T-helper 2 cell (primary cell): ENCODE measurements at places on chromosomes 2 and 18.

DNA sequence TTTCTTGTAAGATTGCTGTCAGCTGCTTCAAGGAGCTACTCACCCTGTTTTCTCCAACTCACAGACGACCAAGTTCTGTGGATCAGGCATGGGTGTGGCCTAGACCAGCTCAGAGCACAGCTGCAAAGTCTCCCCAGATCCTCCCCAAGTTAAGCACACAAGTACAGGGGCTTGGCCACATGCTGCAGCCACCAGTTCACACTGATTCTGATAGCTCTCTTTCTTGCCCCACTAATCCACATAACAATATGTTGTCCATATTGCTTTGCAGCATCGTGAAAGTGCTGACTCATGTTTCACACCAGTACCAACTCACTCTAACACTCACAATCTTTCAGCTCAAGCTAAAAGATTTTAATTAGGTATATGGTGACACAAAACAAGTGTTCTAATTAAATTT lies 437.0 kb downstream of the PARD3B start:
- DNase-seq, result no peak

DNA sequence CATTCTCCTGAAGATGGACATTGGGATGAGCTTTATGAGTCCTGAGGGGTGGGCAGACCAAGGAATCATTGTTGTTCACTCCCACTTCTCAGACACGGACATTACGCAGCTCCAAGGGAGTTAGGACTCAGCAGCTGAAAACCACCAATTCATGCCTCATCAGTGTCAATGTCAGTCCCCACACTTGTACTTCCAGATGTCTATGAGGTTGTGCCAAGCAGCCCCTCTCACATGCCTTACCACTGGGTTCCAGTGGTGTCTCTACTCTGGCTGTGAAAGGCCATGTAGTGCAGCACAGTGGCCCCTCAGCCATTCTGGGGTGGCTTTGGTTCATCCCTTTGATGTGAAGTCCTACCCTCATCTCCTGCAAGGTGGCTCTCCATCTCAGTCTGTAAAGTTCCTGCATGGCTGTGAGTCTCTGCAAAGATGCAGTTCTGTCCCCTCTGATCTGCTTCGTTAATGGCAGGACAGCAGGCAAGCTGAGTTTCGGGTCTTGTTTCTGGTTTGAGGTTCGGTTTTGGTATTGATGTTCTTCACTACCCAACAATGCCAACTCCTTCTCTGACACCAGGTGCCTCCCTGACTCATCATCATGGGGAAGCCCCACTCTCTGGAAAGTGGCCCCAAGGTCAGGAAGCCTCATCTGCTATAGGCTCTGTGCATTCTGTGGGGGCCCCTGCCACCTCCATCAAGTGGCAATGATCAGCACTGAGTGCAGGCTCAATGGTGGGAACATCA lies 14.0 kb upstream of the COL6A3 start:
- DNase-seq, result no peak

DNA sequence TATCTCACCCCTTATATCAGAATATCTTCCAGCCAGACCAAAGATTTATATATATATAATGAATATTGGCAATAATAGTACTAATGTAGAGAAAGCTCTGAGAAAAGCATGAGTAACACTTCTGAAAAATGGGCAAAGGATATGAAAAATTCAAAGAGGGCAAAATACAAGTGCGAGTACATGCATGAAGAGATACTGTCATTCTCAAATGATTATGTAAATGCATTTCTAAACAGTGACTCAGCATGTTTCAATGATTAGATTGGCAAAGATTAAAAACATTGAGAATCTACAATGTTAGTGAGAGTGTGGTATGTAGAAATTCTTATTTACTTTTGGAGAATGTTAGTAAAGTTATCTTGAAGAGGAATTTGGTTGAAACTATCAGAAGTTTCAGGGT lies 118.3 kb upstream of the NEDD4L start:
- DNase-seq, result no peak

- DNase-seq, result no peak
Measured at GRCh38 chr18:68555879-68556301, 159.0 kb downstream of the TMX3 start.

GRCh38 chr18:77702686-77703085 lies 453.0 kb downstream of the GALR1 start:
- DNase-seq, result no peak

GRCh38 chr2:166134252-166135151 lies 6.7 kb upstream of the SCN1A start:
- DNase-seq, result no peak

GRCh38 chr18:79453816-79454735 lies 58.3 kb downstream of the NFATC1 start:
- no peak for DNase-seq

DNA sequence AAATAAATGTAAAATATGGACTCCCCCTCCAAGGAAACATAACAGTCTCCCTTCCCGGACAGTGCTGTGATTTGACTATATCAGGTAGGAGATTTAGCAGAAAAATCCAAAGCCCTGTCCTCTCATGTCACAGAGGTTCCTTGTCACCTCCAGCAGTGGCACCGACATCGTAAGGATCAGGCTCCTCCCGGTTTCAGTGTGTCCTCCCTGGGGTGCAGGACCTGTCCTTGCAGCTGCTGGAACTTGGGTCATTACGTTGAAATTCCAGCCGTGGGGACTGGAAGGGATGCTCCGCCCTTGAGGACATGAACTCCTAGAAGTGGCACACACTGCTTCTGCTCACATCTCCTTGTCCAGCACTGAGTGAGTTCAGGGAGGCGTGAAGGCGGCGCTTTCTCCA lies 101.1 kb upstream of the ODC1 start:
- DNase-seq, result no peak

DNA sequence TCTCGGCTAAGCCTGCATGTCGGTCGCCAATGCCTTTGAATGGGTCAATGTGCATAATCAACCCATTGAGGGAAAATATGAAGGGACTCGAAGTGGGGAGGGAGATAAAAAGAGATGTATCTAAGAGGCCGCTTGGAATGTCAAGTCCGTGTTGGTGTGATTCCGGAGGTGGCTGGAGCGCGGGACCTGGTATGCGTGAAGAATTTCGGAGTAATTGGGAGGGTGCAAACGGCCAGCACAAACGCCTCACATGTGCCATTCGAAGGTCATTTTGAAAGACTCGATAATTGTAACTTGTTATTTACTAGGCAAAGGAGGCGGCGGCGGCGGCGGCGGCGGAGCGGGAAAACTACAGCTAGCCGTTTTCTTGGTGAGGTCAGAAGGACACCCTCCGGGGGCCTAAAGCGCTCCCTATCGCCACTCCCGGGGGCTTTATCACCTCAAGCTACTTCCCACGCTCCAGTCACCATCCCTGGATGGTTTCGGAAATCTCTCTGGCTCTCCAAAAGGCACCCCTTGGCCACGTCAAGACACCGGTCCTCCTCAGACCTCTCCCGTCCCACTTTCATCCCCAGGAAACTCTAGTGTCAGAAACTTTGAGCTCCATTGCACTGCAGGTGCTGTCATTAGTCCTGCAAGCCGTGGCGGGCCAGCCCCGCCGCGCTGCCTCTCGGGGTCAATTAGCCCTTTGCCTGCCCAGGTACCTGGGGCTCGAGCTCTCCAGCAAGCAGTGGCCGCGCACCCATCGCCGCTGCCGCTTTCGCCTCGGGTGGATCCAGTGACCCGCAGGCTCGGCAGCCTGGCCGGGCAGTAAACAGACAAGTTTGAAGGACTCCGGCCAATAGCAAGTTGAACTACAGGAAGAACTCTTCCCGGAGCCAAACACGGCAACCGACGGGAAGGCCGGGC lies 1.5 kb downstream of the ERBB4 start:
- DNase-seq, result no peak

- no peak for DNase-seq
Measured at GRCh38 chr18:8373486-8373885, 235.8 kb upstream of the RAB12 start.

GRCh38 chr2:24943427-24944053 lies 23.5 kb upstream of the ADCY3 start:
- DNase-seq, result no peak

DNA sequence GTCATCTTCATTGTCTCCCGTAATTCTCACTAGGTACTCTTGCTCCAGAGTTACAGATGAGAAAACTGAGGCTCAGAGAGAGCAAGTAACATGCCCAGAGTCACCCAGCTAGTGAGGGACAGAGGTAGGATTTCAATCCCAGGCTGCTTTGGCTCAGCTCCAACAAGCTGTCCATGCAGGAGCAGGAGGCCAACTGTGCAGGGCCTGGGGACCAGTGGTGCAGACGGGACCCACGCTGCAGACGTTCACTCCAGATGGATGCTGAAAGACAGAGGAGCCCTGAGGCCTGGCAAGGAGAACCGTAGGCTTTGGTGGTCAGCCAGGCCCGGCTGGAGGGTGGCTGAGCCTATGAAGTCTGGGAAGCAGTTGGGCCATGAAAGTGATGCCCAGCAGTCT lies 102.6 kb downstream of the MCFD2 start:
- DNase-seq, result no peak

GRCh38 chr2:159035790-159036411 lies 67.5 kb downstream of the TANC1 start:
- no peak for DNase-seq

- no peak for DNase-seq
Measured at GRCh38 chr2:150136401-150136800, 351.1 kb downstream of the RND3 start.

DNA sequence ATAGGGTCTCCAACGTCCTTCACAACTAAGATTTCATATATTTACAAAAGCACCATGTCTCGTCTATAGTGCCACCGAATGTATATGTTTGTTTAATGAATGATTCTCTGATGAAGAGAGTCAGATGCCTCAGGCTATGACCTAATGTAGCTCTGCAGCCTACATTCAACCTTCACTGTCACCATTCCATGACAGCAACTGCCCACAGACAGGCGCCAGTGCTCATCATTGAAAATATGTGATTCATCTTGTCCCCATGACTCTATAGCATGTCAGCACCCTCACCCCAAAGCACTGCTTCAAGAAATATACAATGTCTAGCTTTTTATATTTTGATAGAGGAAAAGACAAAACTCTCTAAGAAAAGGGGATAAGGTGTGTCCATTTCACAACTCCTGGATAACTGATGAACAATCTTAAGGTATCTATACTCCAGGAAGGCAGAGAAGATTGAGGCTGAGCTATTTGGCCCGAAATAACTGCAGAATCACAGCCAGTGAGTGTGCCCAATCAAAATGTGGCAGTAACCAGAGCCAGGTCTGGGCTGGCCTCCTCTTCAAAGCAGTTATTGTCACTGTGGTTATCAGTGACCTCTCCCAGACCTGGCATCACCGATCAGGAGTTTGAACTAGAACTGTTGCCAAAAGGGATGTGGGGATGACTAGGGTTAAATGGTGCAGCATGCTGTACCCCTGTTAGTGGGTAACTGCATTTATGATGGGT lies 246.6 kb downstream of the SETBP1 start:
- no peak for DNase-seq

DNA sequence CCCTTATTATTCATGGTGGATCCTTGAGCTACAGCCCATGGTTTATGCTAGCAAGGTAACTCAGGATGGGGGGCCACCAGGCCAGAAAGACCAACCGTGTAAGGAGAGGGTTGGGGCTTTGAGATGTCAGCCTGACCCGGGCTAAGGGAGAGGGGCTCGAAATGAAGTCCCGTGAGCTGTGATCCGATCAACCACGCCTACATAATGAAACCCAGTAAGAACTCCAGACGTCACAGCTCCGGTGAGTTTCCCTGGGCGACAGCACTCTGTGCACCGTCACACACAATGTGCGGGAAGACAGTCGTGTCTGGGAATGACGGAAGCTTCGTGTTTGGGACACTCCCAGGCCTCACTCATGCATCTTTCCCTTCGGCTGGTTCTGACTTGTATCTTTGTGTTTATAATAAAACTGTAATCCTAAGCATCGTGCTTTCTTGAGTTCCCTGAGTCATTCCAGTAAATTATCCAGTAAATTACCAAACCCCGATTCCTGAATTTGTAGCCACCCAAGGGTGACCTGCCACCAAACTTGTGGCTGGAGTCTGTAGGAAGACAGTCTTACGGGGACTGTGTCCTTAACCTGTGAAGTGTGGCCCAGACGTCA lies 44.2 kb downstream of the CYP27C1 start:
- no peak for DNase-seq

DNA sequence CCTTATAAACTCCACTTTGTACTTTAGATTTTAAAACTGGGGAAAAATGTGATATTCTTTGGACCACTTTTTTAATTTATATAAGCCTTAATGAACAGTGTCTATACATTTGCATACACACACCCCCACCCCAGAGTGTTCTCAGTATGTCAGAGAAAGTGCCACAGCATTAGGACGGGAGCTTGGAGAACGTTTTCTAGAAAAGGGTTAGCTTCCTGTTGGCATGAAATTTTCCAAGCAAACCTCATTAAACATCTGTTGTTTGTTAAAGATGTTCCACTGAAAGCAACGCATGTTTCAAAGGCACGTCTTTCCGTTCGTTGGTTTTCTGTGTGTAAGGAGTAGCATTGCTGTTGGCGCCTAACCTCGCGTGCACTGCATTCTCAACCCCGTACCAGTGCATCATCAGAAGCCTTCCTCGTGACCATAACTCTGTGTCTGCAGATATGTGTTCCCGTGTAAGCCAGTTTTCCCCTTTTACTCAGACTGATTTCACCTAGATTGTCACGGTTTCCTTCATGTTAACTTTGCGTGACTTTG lies 228.5 kb downstream of the ALPK2 start:
- no peak for DNase-seq

DNA sequence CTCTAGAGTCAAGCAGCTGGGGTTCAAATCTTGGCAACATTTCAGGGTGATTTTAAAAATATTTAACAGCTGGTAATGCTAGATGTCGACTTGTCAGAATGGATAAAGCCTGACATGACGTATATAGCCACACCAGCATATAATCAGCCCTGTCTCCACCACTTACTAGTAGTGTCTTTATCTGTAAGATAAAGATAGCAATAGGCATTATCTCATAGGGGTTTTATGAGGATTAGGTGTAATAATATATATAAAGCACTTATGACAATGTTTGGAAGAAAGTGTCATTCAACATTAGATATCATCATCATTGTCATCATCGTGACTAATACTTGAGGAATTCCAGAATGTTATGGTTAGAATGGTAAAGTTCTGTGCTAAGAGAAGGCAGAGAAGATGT lies 369.0 kb upstream of the CWC22 start:
- DNase-seq, result no peak

- no peak for DNase-seq
Measured at GRCh38 chr18:62578980-62579511, 56.2 kb downstream of the ZCCHC2 start.

GRCh38 chr2:60357996-60358395 lies 195.5 kb downstream of the BCL11A start:
- no peak for DNase-seq

DNA sequence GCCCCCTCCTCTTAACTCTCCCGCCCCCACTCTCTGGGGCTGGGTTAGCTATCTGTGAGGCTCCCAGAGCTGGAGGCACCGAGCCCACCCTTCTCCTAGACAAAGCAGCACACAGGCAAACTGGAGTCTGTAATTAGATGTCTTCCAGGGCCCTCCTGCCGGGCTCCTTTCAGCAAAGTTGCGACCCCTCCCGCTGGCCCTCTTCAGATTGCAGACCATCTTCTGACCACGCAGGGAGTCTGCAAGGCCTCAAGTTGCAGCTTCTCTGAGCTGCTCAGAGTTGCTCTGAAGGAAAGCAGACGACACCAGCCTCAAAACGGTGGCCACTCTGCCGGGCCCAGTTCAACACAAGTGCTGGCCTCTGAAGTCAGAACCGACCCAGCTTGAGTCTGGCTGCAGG lies 228.4 kb upstream of the COPS8 start:
- DNase-seq, result no peak

- no peak for DNase-seq
Measured at GRCh38 chr2:140841141-140841540, 1289.7 kb downstream of the LRP1B start.
